Upper lobe of right lung (tissue), 1 donor: ENCODE measurements at places on chromosomes 7 and 10. TPM values are rescaled to one million over a fixed set of nuclear protein-coding genes. Genes with fewer than 3 reads are reported as not detected.

DNA sequence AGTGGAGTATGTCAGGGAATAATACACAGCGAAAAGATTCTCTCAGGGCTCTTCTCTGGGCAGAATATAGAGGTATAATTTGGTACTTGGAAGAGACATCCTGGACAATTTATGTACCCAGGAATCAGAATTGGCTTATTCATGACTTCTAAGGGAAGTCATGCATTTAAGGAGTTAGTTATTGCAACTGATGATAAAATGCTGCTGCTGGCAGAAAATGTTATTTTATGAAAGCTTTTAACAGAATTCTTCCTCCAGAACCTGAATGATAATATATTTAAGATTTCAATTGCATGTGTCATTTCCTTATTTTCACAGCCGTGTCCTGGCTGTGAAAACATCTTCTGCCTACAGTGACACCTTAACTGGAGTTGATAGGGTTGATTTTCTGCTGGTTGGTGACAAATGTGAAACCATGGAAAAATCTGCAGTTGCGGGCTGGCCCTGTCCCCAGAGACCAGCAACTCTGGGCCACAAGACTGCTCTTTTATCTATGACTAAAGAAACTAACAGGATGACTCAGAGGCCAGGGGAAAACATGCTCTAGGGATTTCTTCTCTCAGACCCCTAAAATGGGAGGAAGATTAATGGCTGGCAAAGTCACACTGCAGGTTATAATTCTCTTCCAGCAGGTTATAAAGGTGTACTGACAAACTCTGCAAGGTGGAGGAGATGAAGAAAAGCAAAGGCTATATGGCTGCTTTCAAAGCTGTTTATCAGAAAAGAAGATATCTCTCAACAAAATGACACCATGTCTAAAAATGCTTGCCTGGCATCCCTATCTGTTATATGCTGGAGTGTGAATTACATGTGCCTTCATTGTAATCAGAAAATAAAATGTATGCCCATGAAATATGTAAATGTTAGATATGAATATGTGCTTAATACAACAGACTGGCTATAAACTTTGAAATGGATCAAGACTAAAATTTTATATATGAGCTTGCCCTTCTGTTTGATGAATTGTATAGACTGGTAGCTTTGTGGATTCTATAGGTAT lies 12.1 kb upstream of the TRUB1 start:
- H3K27ac ChIP-seq = no peak overlapping the region
- H3K4me1 ChIP-seq = no peaks in the 10 kb centered on the region
- H3K4me3 ChIP-seq = no peak overlapping the region
- no peaks in the 10 kb centered on the region for H3K36me3 ChIP-seq
- no peak for DNase-seq

- H3K27ac ChIP-seq = no peak overlapping the region
- DNase-seq = no peak
- H3K4me3 ChIP-seq = no peak overlapping the region
Measured at GRCh38 chr10:71272056-71272771, 46.8 kb upstream of the SLC29A3 start.

DNA sequence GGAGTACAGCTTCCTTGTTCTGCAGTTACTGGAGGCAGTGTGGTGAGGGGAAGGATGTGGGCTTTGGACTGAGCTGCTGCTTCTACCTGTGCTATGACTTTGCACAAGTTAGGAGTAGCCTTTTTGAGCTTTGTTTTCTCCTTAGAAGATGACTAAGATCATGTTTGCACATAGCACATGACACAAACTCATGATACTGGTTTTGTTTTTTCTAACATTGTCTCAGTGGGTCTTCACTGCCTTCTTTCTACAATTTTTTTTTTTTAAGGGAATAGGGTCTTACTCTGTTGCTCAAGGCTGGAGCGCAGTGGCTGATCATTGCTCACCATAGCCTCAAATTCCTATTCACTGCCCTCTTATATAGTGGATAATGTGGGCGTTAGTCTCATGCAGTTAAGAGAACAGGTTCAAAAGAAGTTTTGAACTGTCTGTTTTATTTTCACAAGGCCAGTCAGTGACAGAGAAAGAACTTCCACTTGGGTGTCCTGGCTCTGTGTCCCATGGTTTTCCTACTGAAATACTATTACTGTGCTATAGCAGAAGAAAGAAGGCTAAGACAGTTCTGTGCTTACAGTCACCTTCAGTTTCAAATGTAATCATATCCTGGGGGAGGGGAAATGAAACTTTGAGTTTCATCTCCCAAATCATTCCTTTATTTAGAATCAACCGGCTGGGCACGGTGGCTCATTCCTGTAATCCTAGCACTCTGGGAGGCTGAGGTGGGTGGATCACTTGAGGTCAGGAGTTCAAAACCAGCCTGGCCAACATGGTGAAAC lies 72.0 kb downstream of the KAT6B start:
- H3K36me3 ChIP-seq = no peaks in the 10 kb centered on the region
- no peak overlapping the region for H3K4me3 ChIP-seq
- H3K4me1 ChIP-seq = peaks cover 29% of the 10 kb centered on the region
- H3K27ac ChIP-seq = no peak overlapping the region
- H3K27me3 ChIP-seq = no peaks in the 10 kb centered on the region

DNA sequence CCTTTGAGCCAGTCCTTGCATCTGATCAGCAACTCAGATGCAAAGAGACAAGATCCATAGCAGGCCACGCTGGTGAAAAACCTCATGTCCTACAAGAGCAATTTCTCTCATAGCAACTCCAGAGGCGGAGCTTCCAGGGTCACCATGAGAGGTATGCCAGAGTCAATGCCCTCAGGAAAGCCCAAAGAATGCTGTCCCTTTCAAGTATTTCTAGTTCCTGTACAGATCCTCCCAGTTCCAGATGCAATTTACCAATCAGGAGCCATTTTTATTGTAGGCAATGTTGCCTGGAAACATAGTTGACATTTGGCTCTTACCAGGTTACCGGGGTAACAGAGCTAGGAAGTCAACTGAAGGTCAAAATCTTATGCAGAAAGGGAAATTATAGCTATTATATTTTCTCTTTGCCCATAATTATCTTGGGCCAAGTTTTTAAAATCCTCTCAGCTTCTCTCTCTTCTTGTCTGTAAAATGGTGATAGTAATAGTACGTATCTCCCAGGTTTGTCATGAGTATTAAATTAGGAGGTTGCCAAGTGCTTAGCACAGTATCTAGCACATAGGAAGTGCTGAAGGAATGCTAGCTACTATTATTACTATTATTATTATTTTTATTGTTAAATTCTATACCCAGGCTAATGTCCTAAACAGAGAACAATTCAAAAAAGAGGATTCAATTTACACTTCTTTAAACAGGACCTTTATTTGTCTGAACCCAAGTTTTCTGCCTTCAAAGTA lies 46.3 kb upstream of the TM9SF3 start:
- no peaks in the 10 kb centered on the region for H3K4me1 ChIP-seq
- no peak overlapping the region for H3K4me3 ChIP-seq
- H3K36me3 ChIP-seq = no peaks in the 10 kb centered on the region
- no peak overlapping the region for H3K27ac ChIP-seq
- DNase-seq = no peak

Gene OR2A5
- total RNA-seq = not detected

GRCh38 chr7:8189625-8190024 lies 72.3 kb downstream of the ICA1 start:
- no peaks in the 10 kb centered on the region for H3K4me1 ChIP-seq
- DNase-seq = no peak
- no peaks in the 10 kb centered on the region for H3K36me3 ChIP-seq
- no peaks in the 10 kb centered on the region for H3K27me3 ChIP-seq
- no peak overlapping the region for H3K27ac ChIP-seq
- no peak overlapping the region for H3K4me3 ChIP-seq

DNA sequence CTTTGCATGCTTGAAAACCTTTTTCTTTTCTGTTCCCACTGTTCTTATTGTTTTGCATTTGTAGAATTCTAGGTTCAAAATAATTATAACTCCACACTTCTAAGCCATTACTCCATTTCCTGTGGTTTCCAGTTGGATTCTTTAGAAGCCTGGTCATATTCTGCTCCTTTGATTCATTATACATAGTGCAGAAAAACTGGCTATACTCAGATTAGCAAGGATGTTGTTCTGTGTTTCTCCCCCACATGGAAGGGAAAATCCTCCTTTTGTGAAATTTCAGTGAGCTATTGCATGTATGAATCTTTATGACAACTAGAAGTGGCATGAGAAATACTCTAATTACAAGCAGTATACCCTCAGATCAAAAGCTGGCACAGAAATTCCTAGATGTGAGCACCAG lies 79.5 kb downstream of the SLC13A1 start:
- no peaks in the 10 kb centered on the region for H3K4me1 ChIP-seq
- DNase-seq = no peak
- no peak overlapping the region for H3K27ac ChIP-seq
- H3K27me3 ChIP-seq = no peaks in the 10 kb centered on the region
- H3K36me3 ChIP-seq = no peaks in the 10 kb centered on the region

GRCh38 chr10:44949915-44950314 lies 9.7 kb upstream of the RASSF4 start:
- H3K36me3 ChIP-seq = no peaks in the 10 kb centered on the region
- DNase-seq = no peak
- no peak overlapping the region for H3K27ac ChIP-seq
- peaks cover 9% of the 10 kb centered on the region for H3K4me1 ChIP-seq
- no peak overlapping the region for H3K4me3 ChIP-seq

- no peak overlapping the region for H3K27ac ChIP-seq
- DNase-seq = no peak
- no peaks in the 10 kb centered on the region for H3K4me1 ChIP-seq
- no peaks in the 10 kb centered on the region for H3K36me3 ChIP-seq
- H3K4me3 ChIP-seq = no peak overlapping the region
Measured at GRCh38 chr10:47121336-47121735, 178.7 kb upstream of the GDF10 start.

Gene PTF1A
- not detected for total RNA-seq

GRCh38 chr10:4685904-4686643 lies 139.9 kb upstream of the AKR1E2 start:
- no peaks in the 10 kb centered on the region for H3K4me1 ChIP-seq
- H3K27me3 ChIP-seq = no peaks in the 10 kb centered on the region
- no peak overlapping the region for H3K27ac ChIP-seq
- H3K36me3 ChIP-seq = no peaks in the 10 kb centered on the region

DNA sequence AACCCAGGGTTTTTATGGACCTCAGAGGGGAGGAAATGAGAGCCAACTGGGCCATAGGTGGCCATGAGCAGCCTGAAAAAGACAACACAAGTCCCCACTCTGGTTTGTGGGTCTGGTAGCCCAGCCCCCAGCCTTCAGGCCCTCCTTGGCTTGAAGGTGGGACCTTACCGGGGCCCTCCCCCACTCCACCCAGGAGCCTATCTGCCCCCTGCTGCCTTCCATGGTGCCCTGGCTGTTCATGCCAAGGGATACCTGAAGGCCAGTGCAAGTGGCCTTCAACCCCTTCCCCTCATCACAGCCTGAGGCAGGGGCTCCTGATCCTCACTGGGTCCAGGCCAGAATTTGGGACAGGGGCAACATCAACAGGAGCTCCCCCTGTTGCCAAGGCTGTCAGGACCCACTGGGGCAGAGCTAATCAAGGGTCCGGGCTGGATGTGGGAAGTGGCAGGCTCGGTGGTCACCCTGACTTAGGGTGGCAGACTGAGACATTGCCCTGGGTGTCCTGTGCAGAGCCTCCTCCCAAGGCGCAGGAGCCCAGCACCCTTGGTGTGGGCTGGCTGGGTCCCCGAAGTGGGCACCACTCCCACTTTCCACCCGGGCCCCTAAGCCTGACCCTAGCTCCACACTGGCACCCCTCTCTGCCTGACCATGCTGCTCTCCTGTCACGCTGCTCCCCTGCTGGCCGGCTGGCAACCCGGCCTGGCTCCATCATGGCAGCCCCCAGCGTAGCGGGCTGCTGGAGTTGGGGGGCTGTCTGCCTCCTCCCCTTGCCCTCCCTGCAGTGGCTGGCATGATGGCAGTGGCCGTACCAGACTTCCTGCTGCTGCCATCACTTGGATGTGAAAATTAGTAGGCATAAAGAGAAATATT lies 6.4 kb downstream of the WDFY4 start:
- DNase-seq = no peak
- no peaks in the 10 kb centered on the region for H3K36me3 ChIP-seq
- H3K4me3 ChIP-seq = no peak overlapping the region
- H3K27ac ChIP-seq = no peak overlapping the region
- no peaks in the 10 kb centered on the region for H3K4me1 ChIP-seq

DNA sequence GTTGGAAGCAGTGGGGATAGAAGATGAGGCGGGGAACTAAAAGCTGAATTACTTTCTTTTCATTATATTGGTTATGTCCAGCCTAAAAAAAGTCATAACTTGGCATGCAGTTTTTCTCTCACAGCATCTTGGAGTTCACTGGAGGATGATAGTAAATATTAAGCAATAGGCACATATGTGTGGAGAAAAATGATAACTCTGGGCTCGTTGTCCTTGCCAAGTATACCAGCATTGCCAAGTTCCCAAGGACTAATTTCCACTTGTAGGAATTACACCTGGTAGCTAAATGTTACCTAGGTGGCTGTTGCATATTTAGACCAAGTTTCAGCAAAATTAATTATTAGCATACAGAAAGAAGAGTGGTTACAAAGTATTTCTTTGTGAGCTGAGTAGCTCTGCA lies 1007.6 kb downstream of the ANKRD7 start:
- H3K27ac ChIP-seq = no peak overlapping the region
- no peaks in the 10 kb centered on the region for H3K4me1 ChIP-seq
- no peak for DNase-seq

GRCh38 chr7:132030086-132030568 lies 473.7 kb upstream of the PODXL start:
- H3K27ac ChIP-seq = no peak overlapping the region
- no peak overlapping the region for H3K4me3 ChIP-seq
- H3K36me3 ChIP-seq = no peaks in the 10 kb centered on the region
- H3K4me1 ChIP-seq = peaks cover 12% of the 10 kb centered on the region
- peak; percentile 63 for DNase-seq

GRCh38 chr10:15897287-15897686 lies 37.0 kb upstream of the MINDY3 start:
- no peak for DNase-seq
- peaks cover 19% of the 10 kb centered on the region for H3K27me3 ChIP-seq
- no peaks in the 10 kb centered on the region for H3K36me3 ChIP-seq
- no peak overlapping the region for H3K4me3 ChIP-seq
- H3K27ac ChIP-seq = no peak overlapping the region

DNA sequence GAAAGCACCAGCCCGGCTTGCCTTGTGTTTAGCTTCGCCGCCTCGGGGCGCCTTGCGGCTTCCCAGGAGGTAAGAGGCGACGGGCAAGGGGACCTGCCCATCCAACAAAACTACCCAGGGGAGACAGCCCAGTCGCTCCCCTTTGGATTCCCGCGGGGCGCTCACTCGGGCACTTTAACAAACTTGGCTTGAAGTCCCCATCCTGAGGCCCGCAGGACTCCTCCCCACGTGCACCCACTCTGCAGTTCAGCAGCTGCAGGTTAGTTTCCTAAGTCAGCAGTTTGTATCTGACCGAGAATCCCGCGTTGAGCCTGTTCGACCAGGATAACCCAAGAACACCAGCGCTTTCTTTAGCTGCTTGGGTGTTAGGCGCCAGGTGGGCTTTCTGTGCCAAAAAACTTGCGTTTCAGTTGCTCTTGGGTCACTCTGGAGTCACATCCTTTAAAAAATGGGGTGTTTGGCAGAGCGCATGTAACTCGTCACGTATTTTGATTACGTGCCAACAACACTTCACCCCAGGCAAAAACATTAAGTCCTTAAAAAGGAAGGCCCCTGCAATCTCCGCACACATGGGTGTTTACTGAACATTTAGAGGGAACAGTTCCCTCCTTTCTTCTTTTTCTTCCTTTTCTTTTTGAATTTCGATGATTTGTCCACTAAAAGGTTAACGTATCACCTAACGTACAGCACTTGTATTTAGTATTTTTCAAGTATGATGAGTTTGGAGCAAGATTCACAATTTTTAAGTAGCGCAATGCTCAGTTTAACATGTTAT lies 876 bp downstream of the DNAH11 start:
- H3K36me3 ChIP-seq = no peaks in the 10 kb centered on the region
- H3K4me1 ChIP-seq = peaks cover 13% of the 10 kb centered on the region
- peak; percentile 65 for DNase-seq
- peak overlapping the region; percentile 51 for H3K4me3 ChIP-seq
- H3K27ac ChIP-seq = no peak overlapping the region
- H3K27me3 ChIP-seq = peaks cover 40% of the 10 kb centered on the region
